ENCODE measurements at places on chromosomes 3 and 15. TPM values are rescaled to one million over a fixed set of nuclear protein-coding genes. Genes with fewer than 3 reads are reported as not detected.

- H3K27me3 ChIP-seq = no peaks in the 10 kb centered on the region
- no peak overlapping the region for H3K27ac ChIP-seq
- peaks cover 4% of the 10 kb centered on the region for H3K4me1 ChIP-seq
These were observed 3.5 kb downstream of the B3GALNT1 start for GRCh38 chr3:161101609-161102008.

- H3K4me1 ChIP-seq = peaks cover 40% of the 10 kb centered on the region
- no peak overlapping the region for H3K27ac ChIP-seq
- H3K4me3 ChIP-seq = no peak overlapping the region
- DNase-seq = peak; percentile 4
These were observed 1.8 kb upstream of the RPP25 start for GRCh38 chr15:74958320-74958907.

GRCh38 chr15:77915261-77915960, 162.1 kb downstream of the TBC1D2B start:
- H3K27me3 ChIP-seq = no peaks in the 10 kb centered on the region
- no peak overlapping the region for H3K27ac ChIP-seq
- H3K4me1 ChIP-seq = no peaks in the 10 kb centered on the region
- no peaks in the 10 kb centered on the region for H3K36me3 ChIP-seq
- DNase-seq = no peak
- no peak overlapping the region for H3K4me3 ChIP-seq

- H3K27me3 ChIP-seq = no peaks in the 10 kb centered on the region
- H3K27ac ChIP-seq = no peak overlapping the region
- no peaks in the 10 kb centered on the region for H3K36me3 ChIP-seq
- no peak for DNase-seq
These were observed 10.9 kb downstream of the SEMA7A start for GRCh38 chr15:74422652-74423430.

- H3K27me3 ChIP-seq = no peaks in the 10 kb centered on the region
- H3K36me3 ChIP-seq = no peaks in the 10 kb centered on the region
- no peak within 1 kb of the TSS for H3K27ac ChIP-seq
- no peak within 1 kb of the TSS for H3K4me3 ChIP-seq
- no peak for DNase-seq
These were observed at the start of gene ALDH1L1 for GRCh38 chr3:126180477-126181397. Gene ALDH1L1, minus strand, starts transcription at chr3:126180586. Its CDS starts 19,607 bp downstream, at chr3:126160979.

- no peak overlapping the region for H3K4me3 ChIP-seq
- H3K27ac ChIP-seq = no peak overlapping the region
- no peaks in the 10 kb centered on the region for H3K4me1 ChIP-seq
- H3K27me3 ChIP-seq = no peaks in the 10 kb centered on the region
These were observed 557.2 kb downstream of the EPHB1 start for GRCh38 chr3:135352213-135352612.

- H3K27ac ChIP-seq = no peak overlapping the region
- H3K27me3 ChIP-seq = peaks cover 34% of the 10 kb centered on the region
- no peaks in the 10 kb centered on the region for H3K36me3 ChIP-seq
- H3K4me1 ChIP-seq = peaks cover 17% of the 10 kb centered on the region
- no peak overlapping the region for H3K4me3 ChIP-seq
These were observed 514.8 kb downstream of the MECOM start for GRCh38 chr3:169148448-169149348.

DNA sequence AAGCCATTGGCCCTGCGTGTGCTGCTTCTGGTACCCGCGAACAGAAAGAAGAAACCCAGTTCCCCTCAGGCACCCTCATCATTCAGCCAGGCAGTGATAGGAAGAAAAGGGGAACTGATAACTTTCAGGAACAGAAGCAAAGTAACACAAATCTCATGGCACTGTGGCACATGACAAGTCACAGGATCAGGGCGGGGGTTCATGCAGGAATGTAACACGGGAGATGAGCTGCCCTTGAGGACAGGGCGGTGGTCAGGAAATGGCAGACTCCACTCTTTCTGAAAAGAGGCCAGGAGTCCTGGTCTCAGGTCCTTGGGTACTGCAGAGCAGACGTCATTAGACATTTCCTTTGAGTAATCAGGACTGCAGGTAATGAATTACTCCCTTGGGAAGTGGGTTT, 95.5 kb downstream of the CCNL1 start:
- H3K27ac ChIP-seq = no peak overlapping the region
- DNase-seq = no peak
- H3K4me3 ChIP-seq = no peak overlapping the region
- no peaks in the 10 kb centered on the region for H3K27me3 ChIP-seq
- H3K4me1 ChIP-seq = peaks cover 38% of the 10 kb centered on the region

- no peaks in the 10 kb centered on the region for H3K36me3 ChIP-seq
- H3K27ac ChIP-seq = no peak overlapping the region
- peak; percentile 72 for DNase-seq
- no peaks in the 10 kb centered on the region for H3K27me3 ChIP-seq
- H3K4me3 ChIP-seq = no peak overlapping the region
These were observed 4.3 kb upstream of the GPR160 start for GRCh38 chr3:170033489-170033888.

DNA sequence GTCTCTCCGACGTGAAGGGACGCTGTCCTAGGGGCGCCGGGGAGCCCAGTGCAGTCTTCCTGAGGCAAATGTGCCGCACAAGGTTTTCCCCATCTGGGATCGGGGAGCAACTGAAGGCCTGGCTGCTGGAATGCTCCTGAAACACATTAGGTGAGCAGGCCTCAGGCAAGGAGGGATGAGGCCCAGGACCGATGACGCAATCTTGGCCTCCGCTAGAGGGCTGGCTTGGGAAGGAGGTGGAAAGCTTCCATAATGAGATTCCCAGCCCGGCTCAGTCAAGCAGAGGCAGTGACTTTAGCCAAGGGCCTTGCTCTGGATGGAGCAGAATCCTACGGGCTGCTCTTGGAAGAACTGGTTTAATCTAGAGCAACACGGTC, 50.8 kb downstream of the CPN2 start:
- no peaks in the 10 kb centered on the region for H3K27me3 ChIP-seq
- no peak overlapping the region for H3K27ac ChIP-seq
- H3K4me1 ChIP-seq = peaks cover 20% of the 10 kb centered on the region
- DNase-seq = no peak
- H3K4me3 ChIP-seq = no peak overlapping the region

DNA sequence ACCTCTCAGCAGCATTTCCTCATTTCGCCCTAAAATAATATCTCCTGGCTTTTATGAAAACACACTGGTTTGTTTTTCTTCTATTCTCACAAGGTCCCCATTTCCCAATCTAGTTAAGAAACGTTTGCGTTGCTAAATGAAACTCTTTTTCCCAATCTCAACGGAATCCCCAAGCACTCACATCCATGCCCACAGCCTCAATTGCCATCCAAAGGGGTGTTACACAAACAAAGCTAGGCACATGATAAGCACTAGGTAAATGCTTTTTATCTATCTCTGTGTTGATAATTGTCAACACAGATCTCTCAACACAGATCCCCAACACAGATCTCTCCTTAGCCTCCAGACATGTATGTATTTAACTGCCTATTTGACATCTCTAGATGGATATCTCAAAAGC, 35.2 kb upstream of the TF start:
- H3K36me3 ChIP-seq = no peaks in the 10 kb centered on the region
- no peaks in the 10 kb centered on the region for H3K4me1 ChIP-seq
- no peak for DNase-seq
- H3K27ac ChIP-seq = no peak overlapping the region
- H3K27me3 ChIP-seq = no peaks in the 10 kb centered on the region
- no peak overlapping the region for H3K4me3 ChIP-seq

GRCh38 chr15:98347866-98348265, 300.5 kb upstream of the IGF1R start:
- no peaks in the 10 kb centered on the region for H3K4me1 ChIP-seq
- no peak overlapping the region for H3K4me3 ChIP-seq
- H3K27ac ChIP-seq = no peak overlapping the region
- H3K27me3 ChIP-seq = no peaks in the 10 kb centered on the region
- no peak for DNase-seq

DNA sequence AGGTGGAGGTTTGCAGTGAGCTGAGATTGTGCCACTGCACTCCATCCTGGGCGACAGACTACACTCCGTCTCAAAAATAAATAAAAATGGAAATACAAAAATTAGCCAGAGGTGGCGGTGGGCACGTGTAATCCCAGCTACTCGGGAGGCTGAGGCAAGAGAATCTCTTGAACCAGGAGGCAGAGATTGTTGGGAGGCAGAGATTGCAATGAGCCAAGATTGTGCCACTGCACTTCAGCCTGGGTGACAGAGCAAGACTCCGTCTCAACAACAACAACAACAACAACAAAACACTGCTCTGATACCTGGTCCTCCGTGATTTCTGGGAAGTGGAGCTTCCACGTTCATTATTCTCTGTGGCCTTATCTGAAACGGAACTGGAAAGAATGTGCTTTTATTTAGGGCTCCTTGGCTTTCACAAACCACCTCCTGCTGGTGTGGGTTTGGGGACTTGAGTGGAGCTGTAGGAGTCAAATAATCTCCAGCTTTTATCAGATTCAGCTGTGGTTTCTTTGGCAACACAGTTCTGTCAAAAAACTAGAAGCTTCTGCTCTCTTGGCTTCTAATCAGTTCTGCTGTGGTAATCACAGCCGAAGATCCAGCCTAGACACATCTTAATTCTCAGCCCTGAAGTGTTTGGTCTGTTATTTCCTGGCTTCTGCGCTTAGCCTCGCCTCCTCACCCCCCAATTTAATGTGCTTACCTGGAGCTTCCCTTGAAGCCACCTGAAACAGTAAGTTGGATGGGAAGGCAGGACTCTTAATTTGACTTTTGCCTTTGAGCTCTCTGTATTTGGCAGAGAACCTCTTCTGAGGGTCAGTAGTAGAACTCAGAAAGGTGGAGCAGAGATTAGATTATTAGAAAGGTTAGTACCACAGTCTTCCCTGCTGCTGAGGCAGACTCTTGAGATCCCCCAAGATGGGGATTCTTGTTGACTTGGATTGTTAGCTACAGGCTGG, 21.4 kb downstream of the IRAK2 start:
- no peak overlapping the region for H3K4me3 ChIP-seq
- no peaks in the 10 kb centered on the region for H3K27me3 ChIP-seq
- H3K36me3 ChIP-seq = peaks cover 5% of the 10 kb centered on the region
- H3K27ac ChIP-seq = peak overlapping the region; percentile 51
- no peak for DNase-seq
- peaks cover 54% of the 10 kb centered on the region for H3K4me1 ChIP-seq

DNA sequence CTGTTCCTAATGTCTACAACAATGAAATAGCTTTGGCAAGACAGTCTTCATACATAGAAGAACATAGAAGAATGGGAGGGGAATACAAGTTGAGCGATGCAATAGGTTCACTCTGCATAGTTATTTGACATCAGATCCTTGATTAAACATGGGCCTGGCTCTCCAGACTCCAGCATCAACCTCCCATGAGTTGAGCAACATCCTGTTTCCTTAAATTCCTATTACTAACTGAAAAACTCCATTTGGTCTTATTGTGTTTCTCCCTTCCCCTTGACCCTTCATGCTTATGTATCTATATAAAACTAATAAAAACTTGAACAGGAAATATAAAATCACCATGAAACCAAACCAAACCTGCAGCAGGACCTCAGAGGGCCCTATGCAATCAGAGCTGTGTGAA, 304.5 kb upstream of the SATB1 start:
- H3K27ac ChIP-seq = no peak overlapping the region
- H3K4me3 ChIP-seq = no peak overlapping the region
- no peaks in the 10 kb centered on the region for H3K27me3 ChIP-seq

GRCh38 chr3:133119176-133119575, 81.0 kb downstream of the TMEM108 start:
- H3K36me3 ChIP-seq = no peaks in the 10 kb centered on the region
- no peak for DNase-seq
- H3K4me3 ChIP-seq = no peak overlapping the region
- no peaks in the 10 kb centered on the region for H3K4me1 ChIP-seq

DNA sequence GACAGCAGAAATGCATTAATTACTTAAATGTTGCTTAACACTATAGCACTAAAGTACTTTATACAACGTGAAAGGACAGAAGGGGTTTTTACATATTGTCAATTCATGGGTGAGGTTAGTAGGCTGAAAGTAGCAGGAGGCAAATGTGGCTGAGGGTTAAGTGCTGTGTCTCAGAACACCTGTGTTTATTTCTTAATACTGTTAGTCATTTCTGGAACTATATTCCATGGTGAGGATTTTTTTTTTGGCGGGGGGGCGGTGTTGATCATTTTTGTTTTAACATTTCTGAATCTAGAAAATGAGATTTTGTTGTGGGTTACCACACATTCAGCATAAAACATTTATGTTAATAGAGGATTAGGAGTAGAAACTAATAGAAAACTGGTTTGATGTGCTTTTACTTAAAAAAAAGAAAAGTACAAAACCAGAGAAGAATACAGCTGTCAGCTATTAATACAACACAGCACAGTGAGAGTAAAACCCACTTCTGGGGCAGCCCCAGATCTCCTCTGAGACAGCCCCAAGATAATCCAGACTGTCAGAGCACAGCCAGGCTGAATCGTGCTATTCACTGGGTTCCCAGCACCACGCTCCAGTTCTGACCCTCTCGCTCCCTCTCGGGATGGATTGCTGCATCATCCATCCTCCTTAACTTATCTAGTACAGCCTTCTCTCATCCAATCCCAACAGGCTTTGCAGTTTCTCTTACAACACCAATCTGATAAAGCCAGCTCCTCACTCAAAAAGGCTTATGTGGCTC, 307.7 kb downstream of the TUSC7 start:
- H3K27ac ChIP-seq = no peak overlapping the region
- H3K36me3 ChIP-seq = no peaks in the 10 kb centered on the region
- DNase-seq = no peak
- H3K27me3 ChIP-seq = no peaks in the 10 kb centered on the region
- no peak overlapping the region for H3K4me3 ChIP-seq

- no peaks in the 10 kb centered on the region for H3K36me3 ChIP-seq
- no peak overlapping the region for H3K4me3 ChIP-seq
- no peaks in the 10 kb centered on the region for H3K27me3 ChIP-seq
- DNase-seq = no peak
- H3K27ac ChIP-seq = no peak overlapping the region
These were observed 549.9 kb downstream of the CADM2 start for GRCh38 chr3:85508659-85509058.

GRCh38 chr3:120040813-120041377, 53.4 kb downstream of the GSK3B start:
- H3K4me3 ChIP-seq = no peak overlapping the region
- H3K27me3 ChIP-seq = no peaks in the 10 kb centered on the region
- no peaks in the 10 kb centered on the region for H3K36me3 ChIP-seq
- H3K27ac ChIP-seq = no peak overlapping the region
- H3K4me1 ChIP-seq = peaks cover 4% of the 10 kb centered on the region

DNA sequence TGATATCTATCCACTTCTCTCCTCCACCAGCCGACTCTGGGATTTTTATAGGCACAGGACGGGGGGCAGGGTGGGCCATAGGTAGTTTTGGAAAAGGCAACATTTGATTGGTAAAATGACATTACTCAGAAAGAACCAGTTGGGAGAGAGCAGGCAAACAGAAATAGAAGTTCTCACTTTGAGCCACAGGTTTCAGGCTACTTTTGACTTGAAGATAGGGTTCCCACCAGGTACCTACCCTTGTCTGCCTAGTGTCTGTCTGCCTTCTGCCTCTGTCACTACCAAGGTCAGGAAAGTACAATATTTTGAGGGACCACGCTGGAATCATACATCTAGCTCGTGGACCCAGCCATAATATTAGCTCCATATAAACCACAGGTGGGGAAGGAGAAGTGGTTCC, 412.9 kb upstream of the GRM7 start:
- DNase-seq = no peak
- no peaks in the 10 kb centered on the region for H3K36me3 ChIP-seq
- no peak overlapping the region for H3K4me3 ChIP-seq
- H3K27me3 ChIP-seq = no peaks in the 10 kb centered on the region
- H3K27ac ChIP-seq = no peak overlapping the region
- no peaks in the 10 kb centered on the region for H3K4me1 ChIP-seq

TMEM266 gene
- total RNA-seq = not detected

C3orf49 gene
- not detected for total RNA-seq

KBTBD13 gene
- total RNA-seq = not detected

NR2E3 gene
- total RNA-seq = not detected

TMCO5A gene
- not detected for total RNA-seq

LPCAT4 gene
- total RNA-seq = 108 TPM

ITIH4 gene
- total RNA-seq = 50.7 TPM

CPOX gene
- total RNA-seq = 41.3 TPM

PLEKHO2 gene
- total RNA-seq = 22.7 TPM

DGKG gene
- 0.75 TPM for total RNA-seq

PLSCR5 gene
- total RNA-seq = not detected

PTPRG gene
- total RNA-seq = not detected

All from CD4-positive, alpha-beta memory T cell (primary cell).